ENCODE measurements at places on chromosomes 11 and 22.

DNA sequence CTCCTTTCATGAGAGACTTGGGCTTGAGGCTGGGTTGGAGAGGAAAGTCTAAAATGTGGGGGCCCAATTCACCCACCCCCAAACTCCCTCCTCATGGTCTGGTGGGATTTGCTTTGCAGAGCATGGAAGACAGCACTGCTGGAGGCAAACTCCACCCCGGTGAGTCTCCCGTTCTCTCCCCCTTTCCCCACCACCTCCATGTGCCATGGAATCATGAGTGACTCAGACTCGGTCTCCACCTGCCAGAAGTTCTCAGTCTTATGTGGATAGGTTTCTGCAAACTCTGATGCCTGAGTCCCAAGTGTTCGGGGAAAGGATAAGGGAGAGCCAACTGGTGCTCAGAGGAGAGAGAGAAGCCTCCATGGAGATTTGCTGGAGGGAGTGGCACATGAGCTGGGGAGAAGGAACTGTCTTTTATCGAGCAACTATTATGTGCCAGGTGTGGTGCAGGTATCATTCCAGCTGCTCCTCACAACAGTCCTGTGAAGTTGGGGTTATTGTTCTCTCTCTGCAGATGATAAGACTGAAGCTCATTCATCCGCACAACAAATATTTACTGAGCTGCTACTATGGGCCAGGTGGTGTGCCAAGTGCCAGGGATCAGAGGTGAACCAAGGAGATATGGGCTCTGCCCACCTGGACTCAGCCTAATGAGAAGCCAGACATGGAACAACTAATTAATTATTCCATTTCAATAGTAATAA, 6.6 kb downstream of the PLEKHB1 start:
- DNase-seq = no peak

DNA sequence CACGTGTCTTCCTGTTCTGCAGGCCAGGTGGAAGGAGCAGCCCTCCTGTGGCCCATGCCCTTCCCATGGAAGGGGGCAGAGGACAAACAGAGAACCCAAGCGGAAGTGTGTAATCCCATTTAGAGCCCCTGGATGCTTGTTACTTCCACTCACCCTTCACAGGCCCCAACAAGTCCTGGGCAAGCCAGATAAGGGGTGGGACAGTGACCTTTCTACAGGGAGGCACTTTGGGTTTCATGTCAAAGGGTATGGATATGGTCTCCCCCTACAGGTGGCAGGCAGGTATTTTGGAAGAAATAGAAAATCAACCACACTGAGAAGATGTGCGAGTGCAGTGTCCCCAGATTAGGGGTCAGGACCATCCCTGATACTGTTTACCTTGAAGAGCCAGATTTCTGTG, 11.4 kb downstream of the MPEG1 start:
- no peak for DNase-seq

- DNase-seq = no peak
Observed at GRCh38 chr11:20158597-20159257, 1.5 kb downstream of the DBX1 start.

DNA sequence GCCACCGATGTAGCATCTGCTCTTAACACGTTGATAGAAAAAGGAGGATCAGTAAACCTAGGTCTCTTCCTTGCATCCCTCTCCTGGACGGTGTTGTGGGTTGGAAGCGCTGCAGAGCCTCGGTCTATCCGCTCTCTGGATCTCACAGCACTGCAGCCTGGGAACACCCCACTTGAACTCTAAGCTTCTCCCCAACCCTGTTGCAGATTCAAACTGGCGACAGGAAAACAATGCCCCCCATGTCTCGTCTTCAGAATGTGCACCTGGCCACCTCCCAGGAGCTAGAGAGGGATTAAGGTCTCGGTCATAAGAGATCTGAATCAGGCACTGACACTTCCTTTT, 454 bp downstream of the TMEM218 start:
- DNase-seq = no peak

DNA sequence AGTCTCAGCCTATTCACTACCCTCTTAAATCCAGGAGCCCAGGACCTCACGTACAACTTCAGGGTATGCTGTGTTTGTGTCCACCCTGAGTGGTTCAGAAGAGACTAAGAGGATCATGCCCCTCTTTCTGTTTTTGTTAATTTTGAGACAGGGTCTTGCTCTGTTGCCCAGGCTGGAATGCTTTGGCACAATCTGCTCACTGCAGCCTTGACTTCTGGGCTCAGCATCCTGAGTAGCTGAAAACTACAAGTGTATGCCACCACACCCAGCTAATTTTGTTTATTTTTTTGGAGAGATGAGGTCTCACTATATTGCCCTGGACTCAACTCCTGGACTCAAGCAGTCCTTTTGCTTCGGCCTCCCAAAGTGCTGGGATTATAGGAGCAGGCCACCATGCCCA, 118.5 kb downstream of the NAT10 start:
- no peak for DNase-seq

GRCh38 chr11:1832920-1833295, 1.9 kb upstream of the SYT8 start:
- no peak for DNase-seq

DNA sequence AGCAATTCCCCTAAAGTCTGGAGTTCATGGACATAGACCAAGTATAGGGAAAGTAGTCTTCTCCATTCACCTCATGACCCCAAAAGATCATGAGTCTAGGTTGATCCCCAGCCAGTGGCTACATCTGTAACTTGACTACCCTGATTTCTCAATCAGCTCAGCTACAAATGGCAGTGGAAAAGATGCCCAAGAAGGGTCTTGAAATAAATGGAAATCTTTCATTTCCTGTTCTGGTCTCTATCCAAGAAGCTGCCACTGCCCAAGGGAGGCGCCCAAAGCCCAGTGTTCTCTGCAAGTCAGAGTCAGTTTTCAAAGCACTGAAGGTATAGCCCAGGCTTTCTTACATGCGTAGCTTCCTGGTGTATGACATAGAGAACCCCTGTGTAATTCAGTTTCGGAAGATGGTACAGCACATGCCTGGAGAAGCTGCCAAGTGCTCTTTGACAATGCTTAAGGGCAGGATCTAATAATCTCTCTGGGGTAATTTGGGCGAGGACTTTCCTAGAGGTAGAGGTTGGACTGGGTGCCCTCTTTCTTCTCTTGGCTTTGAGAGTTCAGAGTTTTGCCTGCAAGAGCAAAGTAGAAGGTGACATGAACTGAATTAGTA, 101.1 kb downstream of the ADAMTS15 start:
- DNase-seq = peak; percentile 17

DNA sequence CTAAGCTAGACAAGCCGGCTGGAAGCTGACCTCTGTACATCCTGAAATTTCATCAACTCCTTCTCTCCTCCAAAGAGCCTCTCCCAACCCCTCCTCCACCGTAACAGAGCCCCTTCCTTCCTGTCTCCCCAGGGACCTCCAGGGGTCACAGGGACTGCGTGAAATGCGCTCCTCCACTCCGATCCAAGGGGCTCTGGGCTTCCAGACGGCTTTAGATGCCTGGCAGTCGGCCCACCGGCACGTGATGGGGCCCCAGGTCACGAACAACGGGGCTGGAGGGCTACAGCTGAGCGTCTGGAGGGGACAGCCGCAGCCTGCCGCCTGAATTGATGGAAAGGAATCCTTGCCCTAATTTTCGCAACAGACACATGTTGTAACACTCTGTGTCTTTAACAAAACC, 264.1 kb downstream of the MN1 start:
- no peak for DNase-seq

GRCh38 chr11:94549146-94549545, 5.4 kb downstream of the FUT4 start:
- DNase-seq = no peak

- no peak for DNase-seq
Observed at GRCh38 chr11:29256580-29256979, 760.2 kb downstream of the KCNA4 start.

DNA sequence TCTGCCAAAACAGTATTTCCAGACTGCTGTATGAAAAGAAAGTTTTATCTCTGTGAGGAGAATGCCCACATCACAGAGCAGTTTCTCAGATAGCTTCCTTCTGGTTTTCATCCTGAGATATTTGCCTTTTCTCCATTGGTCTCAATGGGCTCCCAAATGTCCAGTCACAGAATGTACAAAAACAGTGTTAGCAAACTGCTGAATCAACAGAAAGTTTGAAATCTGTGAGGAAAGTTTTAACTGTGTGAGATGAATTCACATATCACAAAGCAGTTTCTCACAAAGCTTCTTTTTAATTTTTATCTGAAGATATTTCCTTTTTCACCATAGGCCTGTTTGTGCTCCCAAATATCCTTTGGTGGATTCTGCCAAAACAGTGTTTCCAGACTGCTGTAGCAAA, 207.2 kb upstream of the TRIM48 start:
- DNase-seq = no peak

Data from gastrocnemius medialis (tissue), 4 donors.